NCI-H1048 (cell line): ENCODE measurements at places on chromosomes 2 and 18.

DNA sequence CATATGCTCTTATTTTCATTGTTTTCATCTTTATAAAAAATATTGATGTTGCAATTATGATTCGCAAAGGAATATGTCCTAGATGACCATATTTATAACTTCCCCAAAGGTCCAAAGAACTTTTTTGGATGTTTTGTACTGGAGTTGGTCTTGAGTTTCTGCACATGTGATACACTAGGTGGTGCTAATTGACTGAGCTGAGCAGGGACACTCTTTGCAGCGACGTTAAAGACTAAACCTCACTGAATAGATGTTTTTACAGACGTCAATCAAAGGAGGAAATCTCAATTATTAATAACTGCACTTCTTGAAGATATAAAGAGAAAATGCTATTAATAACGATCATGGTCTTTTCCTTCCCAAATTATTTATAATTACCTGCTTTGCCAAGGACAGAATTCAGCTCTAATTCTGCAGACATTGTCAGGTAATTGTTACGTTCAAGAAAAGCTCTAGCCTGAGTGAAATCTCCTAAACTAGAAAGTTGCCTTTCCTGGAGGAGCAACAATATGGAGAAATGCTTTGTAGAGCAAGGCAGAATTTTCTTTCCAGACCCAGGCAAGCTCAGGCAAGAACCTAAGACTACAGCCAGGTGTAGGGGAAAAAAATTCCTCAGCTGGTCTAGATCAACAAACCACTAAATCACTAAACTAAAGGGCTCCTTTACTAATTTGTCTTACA lies 119.3 kb upstream of the RBBP8 start:
- DNase-seq, result no peak

- DNase-seq, result no peak
These were observed 300.5 kb downstream of the INSIG2 start for GRCh38 chr2:118388771-118389170.

GRCh38 chr2:137842430-137842829 lies 121.8 kb upstream of the HNMT start:
- DNase-seq, result no peak

- DNase-seq, result no peak
These were observed 15.6 kb upstream of the KLF11 start for GRCh38 chr2:10027660-10028330.

GRCh38 chr18:46176001-46176400 lies 71.8 kb downstream of the HAUS1 start:
- DNase-seq, result no peak

DNA sequence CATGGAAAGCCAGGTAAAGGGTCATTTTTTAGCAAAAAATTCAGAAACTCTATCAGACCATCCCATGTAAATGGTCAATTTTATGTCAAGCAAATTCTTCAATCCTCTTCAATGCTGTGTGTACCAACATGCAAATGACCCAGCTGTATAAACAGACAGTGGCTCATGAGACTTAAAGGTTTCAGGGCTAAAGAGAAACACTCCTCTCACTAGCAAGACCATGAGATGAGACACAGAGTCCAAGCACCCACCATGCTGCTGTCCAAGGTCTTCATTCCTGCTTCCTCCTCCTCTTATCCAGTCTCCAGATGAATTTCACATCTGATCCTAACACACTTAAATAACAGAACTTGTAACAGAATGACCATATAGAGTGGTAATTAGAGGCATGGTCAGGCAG lies 30.8 kb upstream of the ONECUT2 start:
- DNase-seq, result no peak

- no peak for DNase-seq
These were observed 94.4 kb downstream of the MEP1B start for GRCh38 chr18:32284284-32284683.

DNA sequence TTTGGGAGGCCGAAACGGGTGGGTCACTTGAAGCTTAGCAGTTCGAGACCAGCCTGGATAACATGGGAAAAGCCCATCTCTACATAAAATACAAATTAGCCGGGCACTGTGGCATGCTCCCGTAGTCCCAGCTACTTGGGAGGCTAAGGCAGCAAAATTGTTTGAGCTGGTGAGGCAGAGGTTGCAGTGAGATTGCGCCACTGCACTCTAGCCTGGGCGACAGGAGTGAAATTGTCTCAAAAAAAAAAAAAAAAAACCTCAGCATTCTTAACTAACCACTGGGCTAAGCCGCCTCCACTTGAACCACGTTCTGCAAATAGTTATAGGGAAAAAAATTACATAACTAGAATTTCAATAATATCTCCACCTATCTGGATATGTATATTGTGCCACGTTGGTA lies 2.3 kb downstream of the FOXI3 start:
- no peak for DNase-seq
